ENCODE measurements at places on chromosomes 16 and 17.
A peak's percentile ranks its signal among the peaks of the same experiment; 100 is the strongest.

GRCh38 chr17:7056386-7056785 is 12.5 kb upstream of the SLC16A11 start:
- H3K27ac ChIP-seq: no peak overlapping the region
- no peak overlapping the region for H3K4me3 ChIP-seq
- H3K27me3 ChIP-seq: peaks cover 2% of the 10 kb centered on the region
- no peaks in the 10 kb centered on the region for H3K36me3 ChIP-seq
- H3K4me1 ChIP-seq: peaks cover 1% of the 10 kb centered on the region
- no peak for DNase-seq

GRCh38 chr16:89093602-89094251 is at the start of gene ACSF3:
Gene ACSF3 (plus strand): TSS chr16:89093852. CDS start chr16:89100682, 6,830 bp downstream.
- peak within 1 kb of the TSS; percentile 99 for H3K4me3 ChIP-seq
- H3K36me3 ChIP-seq: peaks cover 6% of the 10 kb centered on the region
- H3K4me1 ChIP-seq: peaks cover 46% of the 10 kb centered on the region
- peak; percentile 86 for DNase-seq
- H3K27me3 ChIP-seq: peaks cover 2% of the 10 kb centered on the region

GRCh38 chr17:3879186-3879585 is 13.7 kb downstream of the CAMKK1 start:
- no peak overlapping the region for H3K27ac ChIP-seq
- no peak for DNase-seq
- no peak overlapping the region for H3K4me3 ChIP-seq
- peaks cover 2% of the 10 kb centered on the region for H3K36me3 ChIP-seq

- peak overlapping the region; percentile 15 for H3K27ac ChIP-seq
- H3K36me3 ChIP-seq: no peaks in the 10 kb centered on the region
- no peaks in the 10 kb centered on the region for H3K27me3 ChIP-seq
- H3K4me3 ChIP-seq: no peak overlapping the region
Measured at GRCh38 chr17:82018152-82018988, 4.3 kb downstream of the CENPX start.

- H3K36me3 ChIP-seq: no peaks in the 10 kb centered on the region
- peaks cover 4% of the 10 kb centered on the region for H3K27me3 ChIP-seq
- no peak within 1 kb of the TSS for H3K4me3 ChIP-seq
- peaks cover 3% of the 10 kb centered on the region for H3K4me1 ChIP-seq
- no peak within 1 kb of the TSS for H3K27ac ChIP-seq
- no peak for DNase-seq
Measured at GRCh38 chr17:55510986-55511721, at the start of gene SMIM36. Gene SMIM36 (minus strand): TSS chr17:55511452.

- H3K4me3 ChIP-seq: peak overlapping the region; percentile 48
- H3K27me3 ChIP-seq: no peaks in the 10 kb centered on the region
- peaks cover 31% of the 10 kb centered on the region for H3K4me1 ChIP-seq
Measured at GRCh38 chr17:78817123-78817522, 23.5 kb downstream of the USP36 start.

GRCh38 chr17:2889256-2889655 is 93.0 kb downstream of the RAP1GAP2 start:
- no peak for DNase-seq
- no peaks in the 10 kb centered on the region for H3K27me3 ChIP-seq

- H3K27ac ChIP-seq: no peak overlapping the region
- no peak for DNase-seq
- peaks cover 18% of the 10 kb centered on the region for H3K4me1 ChIP-seq
Measured at GRCh38 chr17:4725646-4726310, 5.5 kb upstream of the MED11 start.

DNA sequence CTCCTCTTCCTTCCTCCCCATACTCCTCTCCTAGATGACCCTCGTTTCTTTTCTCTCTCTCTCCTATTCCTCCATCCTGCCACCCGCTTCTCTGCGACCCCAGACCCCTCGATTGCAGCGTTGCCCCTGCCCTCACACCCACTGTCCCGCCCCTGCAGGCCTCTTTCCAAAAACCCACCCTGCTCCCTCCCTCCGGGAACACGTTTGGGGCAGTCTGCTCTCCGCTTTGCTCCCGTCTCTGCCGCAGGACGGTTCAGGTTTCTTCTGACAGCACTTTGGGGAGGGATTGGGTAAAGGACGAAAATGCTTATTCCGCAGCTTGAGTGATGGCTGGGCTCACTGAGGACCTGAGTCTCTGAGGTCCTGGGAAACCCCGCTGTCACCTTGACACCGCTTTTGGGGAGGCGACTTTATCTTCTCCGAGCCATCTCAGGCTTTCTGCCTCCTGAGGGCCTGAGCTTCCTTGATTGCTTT is 690 bp downstream of the NDE1 start:
- peaks cover 27% of the 10 kb centered on the region for H3K4me1 ChIP-seq
- peak overlapping the region; percentile 100 for H3K4me3 ChIP-seq
- DNase-seq: peak; percentile 45
- no peaks in the 10 kb centered on the region for H3K27me3 ChIP-seq

DNA sequence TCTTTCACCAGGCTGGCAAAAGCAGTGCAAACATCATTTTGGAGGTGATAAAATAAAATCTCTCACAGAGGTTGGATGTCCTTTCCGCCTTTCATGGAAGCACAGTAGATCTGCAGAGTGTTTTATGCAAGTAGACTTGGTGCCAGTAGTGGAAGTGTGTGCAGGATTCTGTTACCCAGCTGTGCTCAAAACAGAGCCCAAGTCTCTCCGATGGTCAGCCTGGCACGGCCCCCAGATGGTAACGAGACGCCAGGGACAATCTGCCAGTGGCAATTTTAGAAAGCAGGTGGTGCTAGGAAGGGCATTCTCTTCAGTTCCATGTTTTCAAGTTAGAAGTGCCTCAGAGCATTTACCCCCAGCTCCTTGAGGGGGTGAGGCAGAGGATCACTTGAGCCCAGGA is 1.5 kb upstream of the MTHFSD start:
- H3K36me3 ChIP-seq: peaks cover 4% of the 10 kb centered on the region
- no peak overlapping the region for H3K27ac ChIP-seq
- no peak overlapping the region for H3K4me3 ChIP-seq
- DNase-seq: no peak
- peaks cover 8% of the 10 kb centered on the region for H3K27me3 ChIP-seq

- H3K27ac ChIP-seq: no peak overlapping the region
- H3K27me3 ChIP-seq: no peaks in the 10 kb centered on the region
- peaks cover 1% of the 10 kb centered on the region for H3K4me1 ChIP-seq
- no peak overlapping the region for H3K4me3 ChIP-seq
- peaks cover 18% of the 10 kb centered on the region for H3K36me3 ChIP-seq
Measured at GRCh38 chr17:35607239-35607847, 20.2 kb downstream of the AP2B1 start.

GRCh38 chr17:60959696-60960095 is 282.0 kb downstream of the BCAS3 start:
- peaks cover 2% of the 10 kb centered on the region for H3K27me3 ChIP-seq
- H3K4me3 ChIP-seq: no peak overlapping the region
- no peaks in the 10 kb centered on the region for H3K4me1 ChIP-seq
- no peak overlapping the region for H3K27ac ChIP-seq
- no peaks in the 10 kb centered on the region for H3K36me3 ChIP-seq

GRCh38 chr17:8368193-8368592 is 8.3 kb downstream of the KRABD2 start:
- H3K4me3 ChIP-seq: no peak overlapping the region
- no peak for DNase-seq
- peaks cover 1% of the 10 kb centered on the region for H3K4me1 ChIP-seq
- H3K27me3 ChIP-seq: no peaks in the 10 kb centered on the region
- peaks cover 17% of the 10 kb centered on the region for H3K36me3 ChIP-seq

- H3K27me3 ChIP-seq: peaks cover 3% of the 10 kb centered on the region
- peak overlapping the region; percentile 10 for H3K4me3 ChIP-seq
- no peak for DNase-seq
- H3K4me1 ChIP-seq: peaks cover 44% of the 10 kb centered on the region
- no peak overlapping the region for H3K27ac ChIP-seq
Measured at GRCh38 chr16:11576427-11577289, 10.1 kb downstream of the LITAF start.

- H3K27ac ChIP-seq: no peak overlapping the region
- no peaks in the 10 kb centered on the region for H3K27me3 ChIP-seq
- H3K36me3 ChIP-seq: no peaks in the 10 kb centered on the region
Measured at GRCh38 chr17:72393553-72393952, 272.7 kb downstream of the SOX9 start.

- no peak overlapping the region for H3K27ac ChIP-seq
- peaks cover 22% of the 10 kb centered on the region for H3K4me1 ChIP-seq
- no peaks in the 10 kb centered on the region for H3K27me3 ChIP-seq
Measured at GRCh38 chr16:67114793-67115192, 5.1 kb downstream of the PHAF1 start.
